ENCODE measurements at places on chromosomes 16 and 17.

- DNase-seq = no peak
These were observed 79.5 kb downstream of the RTN4RL1 start for GRCh38 chr17:1945621-1946020.

DNA sequence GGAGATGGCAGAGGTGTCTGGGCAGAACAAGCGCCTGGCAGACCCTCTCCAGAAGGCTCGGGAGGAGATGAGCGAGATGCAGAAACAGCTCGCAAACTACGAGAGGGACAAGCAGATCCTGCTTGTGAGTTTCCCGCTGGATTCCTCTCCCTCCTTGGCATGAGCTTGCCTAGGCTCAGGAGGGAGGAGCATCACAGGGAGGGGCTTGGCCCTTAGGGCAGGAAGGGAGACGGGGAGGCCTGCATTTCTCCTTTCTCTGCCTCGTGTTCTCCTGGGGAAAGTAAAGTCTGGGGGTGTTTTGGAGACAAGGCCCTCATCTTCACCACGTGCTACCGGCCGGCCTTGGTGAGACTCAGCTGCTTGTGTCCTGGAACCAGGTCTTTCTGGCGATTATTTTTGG lies 18.0 kb upstream of the DBNDD1 start:
- DNase-seq = no peak

DNA sequence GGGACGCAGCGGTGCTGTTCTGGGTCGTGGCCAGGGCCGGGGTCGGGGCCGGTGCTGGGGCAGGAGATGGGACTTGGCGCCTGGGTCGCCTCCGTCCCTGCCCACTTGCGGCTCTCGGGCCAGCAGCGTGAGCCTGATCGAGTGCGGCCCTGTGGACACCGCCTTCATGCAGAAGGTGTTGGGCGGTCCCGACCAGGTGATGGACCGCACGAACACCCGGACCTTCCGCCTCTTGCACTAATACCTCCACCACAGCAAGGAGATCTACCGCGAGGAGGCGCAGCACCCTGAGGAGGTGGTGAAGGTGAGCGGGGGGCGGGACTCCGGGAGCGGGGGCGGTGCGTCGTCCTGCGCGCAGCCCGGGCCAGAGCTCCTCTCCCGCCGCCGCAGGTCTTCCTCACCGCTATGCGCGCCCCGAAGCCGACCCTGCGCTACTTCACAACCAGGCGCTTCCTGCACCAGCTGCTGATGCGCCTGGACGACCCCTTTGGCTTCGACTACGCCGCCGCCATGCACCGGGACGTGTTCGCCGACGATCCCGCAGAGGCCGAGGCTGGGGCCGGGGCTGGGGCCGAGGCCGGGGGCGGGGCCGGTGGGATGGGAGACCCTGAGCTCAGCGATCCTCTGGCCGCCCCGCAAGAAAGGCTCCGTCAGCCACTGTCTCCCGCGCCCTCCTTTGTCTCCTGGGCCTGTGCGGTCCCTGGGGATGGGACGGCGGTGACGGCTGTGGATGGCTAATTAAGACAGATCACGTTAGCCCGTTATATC lies 4.5 kb upstream of the HSD17B1 start:
- DNase-seq = peak; percentile 91

- no peak for DNase-seq
These were observed 262.4 kb upstream of the CDH8 start for GRCh38 chr16:62298600-62298999.

- DNase-seq = no peak
These were observed 18.2 kb downstream of the VMP1 start for GRCh38 chr17:59725691-59726090.

DNA sequence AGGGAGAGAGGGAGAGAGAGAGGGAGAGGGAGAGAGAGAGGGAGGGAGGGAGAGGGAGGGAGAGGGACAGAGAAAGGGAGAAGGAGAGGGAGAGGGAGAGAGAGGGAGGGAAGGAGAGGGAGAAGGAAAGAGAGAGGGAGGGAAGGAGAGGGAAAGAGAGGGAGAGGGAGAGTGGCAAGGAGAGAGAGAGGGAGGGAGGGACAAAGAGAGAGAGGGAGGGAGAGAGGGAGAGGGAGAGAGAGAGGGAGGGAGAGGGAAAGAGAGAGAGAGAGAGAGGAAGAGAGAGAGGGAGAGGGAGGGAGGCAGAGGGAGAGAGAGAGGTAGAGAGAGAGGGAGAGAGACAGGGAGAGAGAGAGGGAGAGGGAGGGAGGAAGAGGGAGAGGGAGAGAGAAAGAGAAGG lies 73.5 kb downstream of the AXIN2 start:
- no peak for DNase-seq

- DNase-seq = no peak
These were observed 21.4 kb downstream of the PIEZO1 start for GRCh38 chr16:88763502-88764053.

DNA sequence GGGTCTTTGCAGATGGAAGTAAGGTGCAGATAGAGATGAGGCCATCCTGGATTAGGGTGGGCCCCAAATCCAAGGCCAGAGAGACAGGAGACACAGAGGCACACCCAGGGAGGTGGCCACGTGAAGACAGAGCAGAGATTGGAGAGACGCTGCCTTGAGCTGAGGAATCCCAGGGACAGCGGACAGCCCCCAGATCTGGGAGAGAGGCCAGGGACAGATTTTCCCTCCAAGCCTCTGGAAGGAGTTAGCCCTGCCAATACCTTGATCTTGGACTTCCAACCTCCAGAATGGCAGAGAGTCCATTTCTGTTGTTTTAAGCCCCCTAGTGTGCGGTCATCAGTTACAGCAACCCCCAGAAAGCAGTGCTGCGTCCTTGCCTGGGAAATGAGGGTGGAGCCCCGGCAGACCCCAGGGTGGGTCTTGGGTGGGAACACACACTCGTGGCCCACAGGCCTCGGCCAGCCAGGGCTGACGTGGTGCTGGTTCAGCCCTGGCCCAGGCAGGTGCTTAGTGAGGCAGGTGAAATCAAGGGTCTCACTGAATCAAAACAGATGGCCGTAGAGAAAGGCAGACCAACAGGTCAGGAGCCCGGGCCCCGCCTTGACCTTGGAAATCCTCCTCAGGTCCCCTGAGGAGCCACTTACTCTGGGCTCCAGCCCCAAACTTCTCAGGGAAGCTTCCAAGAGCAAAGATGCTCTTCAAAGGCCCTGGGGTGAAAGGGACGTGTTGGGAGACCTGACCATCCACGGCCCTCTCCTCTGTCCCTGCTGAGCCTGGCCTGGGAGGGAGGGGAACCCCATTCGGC lies 169.3 kb downstream of the RBFOX3 start:
- DNase-seq = no peak

- DNase-seq = peak; percentile 57
These were observed 80.1 kb downstream of the DNAH17 start for GRCh38 chr17:78497115-78497540.

DNA sequence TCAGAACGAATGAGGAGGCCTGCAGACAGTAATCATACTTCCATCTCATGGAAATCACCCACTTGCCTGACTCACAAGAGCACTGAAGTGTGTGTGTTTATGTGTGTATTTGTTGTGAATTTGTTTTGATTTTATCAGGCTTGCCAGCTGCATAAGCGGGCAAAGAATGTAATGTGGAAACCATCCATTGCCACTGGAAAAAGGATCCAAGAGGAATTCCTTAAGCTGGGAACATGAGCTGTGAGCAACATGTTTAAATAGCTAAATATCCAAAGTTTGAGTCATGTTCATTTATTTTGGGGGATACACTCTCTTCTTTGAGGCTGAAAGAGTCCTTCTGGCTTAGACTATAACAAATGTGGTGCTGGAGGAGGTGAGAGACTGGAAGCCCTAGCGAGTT lies 198.4 kb upstream of the TBX2 start:
- no peak for DNase-seq

GRCh38 chr17:48505788-48506187 lies 25.0 kb downstream of the HOXB1 start:
- DNase-seq = peak; percentile 63

DNA sequence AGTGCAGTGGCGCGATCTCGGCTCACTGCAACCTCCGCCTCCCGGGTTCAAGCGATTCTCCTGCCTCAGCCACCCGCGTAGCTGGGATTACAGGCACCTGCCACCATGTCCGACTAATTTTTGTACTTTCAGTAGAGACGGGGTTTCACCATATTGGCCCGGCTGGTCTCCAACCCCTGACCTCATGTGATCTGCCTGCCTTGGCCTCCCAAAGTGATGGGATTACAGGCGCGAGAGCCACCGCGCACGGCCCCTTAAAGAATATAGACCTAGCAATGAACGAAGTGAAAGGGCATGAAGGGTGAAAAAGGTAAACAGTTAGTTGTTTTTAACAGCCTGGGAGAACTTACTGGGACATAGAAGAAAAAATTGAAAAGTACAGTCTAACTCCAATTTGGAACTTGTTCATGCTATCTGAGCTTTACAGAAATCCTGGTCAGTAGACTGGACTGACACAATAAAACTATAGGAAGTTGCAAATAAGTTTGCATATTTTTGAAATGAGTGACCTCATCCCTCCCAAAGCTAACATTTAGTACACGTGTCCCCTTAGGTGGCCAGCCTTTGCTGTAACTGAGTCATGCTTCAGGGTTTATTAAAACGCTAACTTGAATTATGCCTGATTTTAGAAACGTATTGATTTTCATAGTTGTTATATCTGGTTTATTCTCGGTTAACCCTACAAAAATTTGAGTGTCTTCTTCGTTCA lies 1.8 kb downstream of the COG1 start:
- no peak for DNase-seq

DNA sequence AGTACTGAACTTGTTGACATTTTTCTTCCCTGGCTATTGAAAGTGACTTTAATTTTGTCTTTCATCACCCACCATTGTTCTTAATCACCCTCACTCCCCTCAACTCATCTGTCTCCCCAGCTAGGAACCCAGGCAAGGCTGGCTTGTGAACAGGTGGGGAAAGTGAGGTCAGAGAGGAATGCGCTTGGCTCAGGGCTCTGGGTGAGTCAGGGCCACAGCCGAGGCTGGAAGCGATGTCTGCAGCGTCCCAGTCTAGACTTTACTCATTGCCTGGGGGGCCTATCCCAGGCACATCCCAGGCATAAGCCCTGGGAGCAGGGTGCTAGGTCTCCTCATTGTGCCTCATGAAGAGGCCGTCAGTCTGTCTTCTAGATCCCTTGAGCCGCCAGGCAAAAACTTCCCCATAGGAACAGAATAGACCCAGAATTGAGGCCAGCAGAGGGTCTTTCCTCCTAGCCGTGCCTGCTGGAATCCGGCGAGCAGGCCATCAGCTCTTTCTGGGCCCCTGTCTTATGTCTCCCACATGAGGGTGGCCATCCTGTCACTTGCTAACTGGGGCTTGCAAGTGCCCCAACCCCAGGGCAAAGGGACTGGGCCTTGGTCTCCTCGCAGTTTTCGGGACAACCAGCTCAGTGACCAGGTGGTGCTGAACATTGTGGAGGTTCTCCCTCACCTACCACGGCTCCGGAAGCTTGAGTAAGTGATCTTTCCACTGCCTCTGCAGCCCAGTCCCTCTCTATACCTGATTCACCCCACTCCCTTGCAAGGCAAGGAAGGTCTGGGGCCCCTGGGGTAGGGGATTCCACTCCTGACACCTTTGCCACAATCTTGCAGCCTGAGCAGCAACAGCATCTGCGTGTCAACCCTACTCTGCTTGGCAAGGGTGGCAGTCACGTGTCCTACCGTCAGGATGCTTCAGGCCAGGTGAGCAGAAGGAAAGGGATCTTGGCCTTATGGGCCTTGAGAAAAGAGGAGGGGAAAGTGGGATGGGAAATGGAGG lies 40.1 kb downstream of the NLRC5 start:
- DNase-seq = no peak

DNA sequence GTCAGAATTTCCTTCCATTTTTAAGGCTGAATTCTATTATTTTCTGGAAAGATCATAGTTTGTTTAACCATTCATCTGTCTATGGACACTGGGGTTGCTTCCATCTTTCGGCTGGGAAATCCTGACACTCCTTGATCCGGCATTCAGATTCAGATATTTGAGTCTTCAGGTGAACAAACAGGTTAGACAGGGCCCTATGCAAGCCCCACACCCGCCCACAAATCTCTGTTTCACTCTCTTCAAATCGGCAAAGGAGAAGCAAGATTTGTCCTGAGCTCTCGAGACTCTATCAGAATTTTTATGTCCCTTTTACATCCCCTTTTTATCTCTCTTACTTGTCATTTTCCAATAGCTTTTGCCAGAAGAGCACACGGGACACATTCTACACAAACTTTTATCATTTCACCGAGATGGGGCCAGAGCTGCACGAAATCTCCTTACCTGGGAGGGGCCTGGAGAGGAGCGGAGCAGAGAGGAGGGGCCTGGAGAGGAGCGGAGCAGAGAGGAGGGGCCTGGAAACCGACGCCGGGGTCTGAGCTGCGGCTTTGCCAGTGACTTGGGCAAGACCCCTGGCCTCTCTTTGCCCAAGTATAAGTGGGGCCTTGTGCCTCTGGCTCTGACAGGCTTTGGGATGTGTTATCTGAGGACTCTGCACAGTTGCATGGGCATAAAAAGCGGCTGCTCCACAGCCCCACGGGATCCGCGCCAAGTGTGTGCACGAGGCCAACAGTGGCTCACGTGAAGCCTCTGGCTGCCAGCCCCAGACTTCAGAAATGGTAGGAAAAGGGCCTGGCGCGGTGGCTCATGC lies 54.3 kb upstream of the RBFOX3 start:
- DNase-seq = no peak

GRCh38 chr17:79459003-79459655 lies 151.7 kb downstream of the RBFOX3 start:
- DNase-seq = no peak

- no peak for DNase-seq
These were observed 27.1 kb upstream of the SOX9 start for GRCh38 chr17:72093707-72094106.

- DNase-seq = no peak
These were observed 9.7 kb upstream of the ANKS4B start for GRCh38 chr16:21223787-21224186.

DNA sequence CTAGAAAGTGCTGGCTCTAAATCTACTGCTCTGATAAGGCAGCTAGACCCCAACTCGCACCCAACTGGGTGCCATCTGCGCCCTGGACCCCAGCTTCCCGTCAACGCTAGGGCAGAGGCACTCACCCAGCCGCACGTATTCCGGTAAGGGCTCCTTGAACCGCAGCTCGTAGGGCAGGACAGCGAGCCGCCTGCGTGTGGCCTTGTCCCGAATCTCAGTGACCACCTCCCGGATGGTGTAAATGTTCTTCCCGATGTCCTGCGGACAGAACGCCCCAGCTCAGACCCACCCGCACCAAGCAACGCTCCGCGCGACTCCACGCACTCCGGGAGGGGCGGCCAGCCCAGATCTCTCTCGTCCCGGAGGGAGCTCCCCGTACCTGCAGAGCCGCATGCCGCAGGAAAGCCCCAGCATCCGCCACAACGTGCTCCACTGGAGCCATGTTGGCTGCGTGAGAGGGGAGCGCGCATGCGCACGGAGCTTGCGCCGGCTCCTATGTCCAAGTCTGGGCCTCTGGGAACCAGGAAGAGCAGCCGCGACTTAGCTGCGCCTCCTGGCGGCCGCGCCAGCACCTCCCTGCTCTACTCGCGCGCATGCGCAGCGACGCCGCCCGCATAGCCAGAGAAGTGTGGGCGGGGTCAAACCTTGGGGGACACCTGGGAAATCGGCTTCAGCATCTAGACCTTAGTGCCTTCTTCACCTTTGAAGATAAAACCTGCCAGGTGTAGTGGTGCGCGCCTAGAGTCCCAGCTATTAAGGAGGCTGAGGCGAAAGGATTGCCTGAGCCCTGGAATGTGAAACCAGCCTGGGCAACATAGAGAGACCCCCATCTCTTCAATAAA lies at the start of gene NOB1:
Gene NOB1, minus strand, starts transcription at position 458 of the 842 bp plus-strand sequence. Its CDS starts 16 bp downstream, at position 442.
- DNase-seq = peak; percentile 98

- DNase-seq = no peak
These were observed 348.6 kb downstream of the SEC14L1 start for GRCh38 chr17:77489239-77489892.

GRCh38 chr17:58694826-58695225 lies 2.4 kb downstream of the RAD51C start:
- no peak for DNase-seq
